ENCODE measurements at places on chromosomes 13 and 19.

GRCh38 chr19:7899751-7900378 is 3.8 kb upstream of the MAP2K7 start:
- DNase-seq = no peak

DNA sequence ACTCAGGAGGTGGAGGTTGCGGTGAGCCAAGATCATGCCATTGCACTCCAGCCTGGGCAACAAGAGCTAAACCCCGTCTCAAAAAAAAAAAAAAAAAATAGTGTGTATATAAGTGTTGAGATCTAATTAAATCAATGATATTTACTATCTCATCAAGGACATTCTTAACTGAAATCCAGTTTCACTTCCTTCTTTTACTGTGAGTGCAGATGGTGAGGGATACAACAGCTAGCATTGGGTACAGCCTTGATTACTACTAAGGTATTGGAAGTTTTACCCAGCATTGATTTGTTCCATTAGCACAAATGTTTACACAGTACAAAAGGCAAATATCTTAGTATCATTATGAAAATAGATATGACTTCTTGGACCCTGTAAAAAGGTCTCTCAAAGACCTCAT is 546.6 kb downstream of the KCTD12 start:
- DNase-seq = no peak

DNA sequence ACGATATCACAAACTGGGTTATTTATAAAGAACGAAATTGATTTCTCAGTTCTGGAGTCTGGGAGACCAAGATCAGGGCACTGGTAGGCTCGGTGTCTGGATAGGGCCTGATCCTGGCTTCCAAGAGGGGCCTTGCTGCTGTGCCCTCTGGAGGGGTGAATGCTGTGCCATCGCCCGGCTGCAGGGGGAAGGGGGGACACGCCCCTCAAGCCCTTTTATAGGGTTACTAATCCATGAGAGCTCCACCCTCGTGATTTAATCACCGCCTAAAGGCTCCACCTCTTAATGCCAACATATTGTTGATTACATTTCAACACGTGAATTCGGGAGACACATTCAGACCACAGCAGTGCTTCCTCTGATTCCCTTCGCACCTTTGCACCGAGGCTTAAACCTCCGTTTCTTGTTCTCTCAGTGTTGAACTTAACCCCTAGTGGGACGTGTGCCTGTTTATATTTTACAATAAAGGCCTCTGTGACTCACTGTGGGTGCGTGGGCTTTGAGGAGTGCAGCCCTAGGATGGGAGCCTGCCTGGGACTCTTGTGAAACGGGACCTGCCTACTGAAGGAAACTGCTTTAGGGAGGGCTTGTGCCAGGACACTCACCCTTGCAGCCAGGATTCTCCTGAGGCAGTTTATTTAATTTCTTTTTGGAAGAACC is 52.4 kb upstream of the SPATA13 start:
- no peak for DNase-seq

DNA sequence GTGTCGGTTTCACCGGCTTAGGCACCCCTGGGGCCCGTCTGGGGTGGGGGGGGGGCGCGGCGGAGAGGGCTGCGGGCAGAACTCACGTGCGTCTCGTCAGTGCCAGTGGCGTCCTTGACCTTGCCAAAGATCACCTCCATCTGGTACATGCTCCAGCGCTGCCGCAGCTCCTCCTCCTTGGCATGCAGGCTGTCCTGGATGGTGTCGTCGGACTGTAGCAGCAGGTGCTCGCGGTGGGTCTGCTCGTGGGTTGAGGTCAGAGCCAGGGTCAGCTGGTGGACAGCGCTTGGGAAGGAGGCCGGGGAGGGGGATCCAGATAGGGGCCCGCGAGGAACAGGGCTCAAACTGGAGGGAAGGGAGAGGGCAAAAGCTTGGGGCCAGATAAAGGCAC is 4.7 kb upstream of the RGL3 start:
- DNase-seq = no peak

DNA sequence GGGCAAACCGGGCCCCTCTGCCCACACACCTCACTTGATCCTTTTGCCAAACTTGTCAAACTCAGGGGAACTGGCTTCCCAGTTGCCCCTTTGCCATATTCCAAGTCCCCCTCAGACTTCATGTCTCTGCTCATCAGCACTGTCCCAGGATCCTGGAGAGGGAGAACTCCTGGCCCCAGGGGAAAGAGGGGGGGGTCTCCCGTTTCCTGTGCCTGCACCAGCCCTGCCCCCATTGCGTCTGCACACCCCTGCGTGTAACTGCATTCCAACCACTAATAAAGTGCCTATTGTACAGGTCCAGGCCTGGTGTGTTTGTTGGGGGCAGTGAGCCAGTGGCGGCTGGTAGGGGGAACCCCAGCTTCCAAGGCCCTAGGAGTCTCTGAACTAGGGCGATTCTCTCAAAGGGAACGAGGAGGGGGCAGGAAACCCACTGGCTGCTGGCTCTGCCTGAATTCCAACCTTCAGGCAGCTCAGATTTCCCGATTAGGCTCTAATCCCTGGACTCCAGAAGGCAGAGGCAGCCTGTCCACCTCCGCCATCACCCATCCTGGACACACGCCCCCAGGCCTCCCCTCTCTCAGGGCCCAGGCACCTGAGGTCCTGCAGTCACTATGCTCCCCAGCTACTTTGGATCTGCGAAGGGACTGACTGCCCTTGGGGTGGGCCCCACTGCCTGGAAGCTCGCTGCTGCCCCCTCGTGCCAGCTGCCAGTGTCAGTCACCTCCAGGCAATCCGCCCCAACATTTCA is 9.7 kb upstream of the ILF3 start:
- peak; percentile 92 for DNase-seq

DNA sequence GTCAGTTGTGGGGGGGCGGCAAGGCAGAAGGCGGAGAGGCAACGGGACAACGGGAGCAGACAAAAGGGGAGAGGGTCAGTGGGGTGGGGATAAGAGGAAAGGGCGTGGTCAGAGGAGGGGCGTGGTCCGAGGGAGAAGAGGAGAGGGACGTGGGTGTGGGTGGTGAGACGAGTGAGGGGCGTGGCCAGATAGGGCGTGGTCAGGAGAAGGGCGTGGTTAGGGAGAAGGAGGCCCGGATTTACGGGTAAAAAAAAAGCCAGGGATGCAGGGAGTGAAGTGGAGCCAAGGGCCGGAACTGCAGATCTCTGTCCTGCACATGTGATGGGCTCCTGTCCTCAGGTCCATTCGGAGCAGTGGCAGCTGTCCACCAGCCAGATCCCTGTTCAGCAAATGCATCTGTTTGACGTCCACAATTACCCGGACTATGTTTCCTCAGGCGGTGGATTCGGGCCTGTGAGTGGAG is 21.5 kb downstream of the CPT1C start:
- no peak for DNase-seq
